ENCODE measurements at places on chromosomes 7 and 10.

DNA sequence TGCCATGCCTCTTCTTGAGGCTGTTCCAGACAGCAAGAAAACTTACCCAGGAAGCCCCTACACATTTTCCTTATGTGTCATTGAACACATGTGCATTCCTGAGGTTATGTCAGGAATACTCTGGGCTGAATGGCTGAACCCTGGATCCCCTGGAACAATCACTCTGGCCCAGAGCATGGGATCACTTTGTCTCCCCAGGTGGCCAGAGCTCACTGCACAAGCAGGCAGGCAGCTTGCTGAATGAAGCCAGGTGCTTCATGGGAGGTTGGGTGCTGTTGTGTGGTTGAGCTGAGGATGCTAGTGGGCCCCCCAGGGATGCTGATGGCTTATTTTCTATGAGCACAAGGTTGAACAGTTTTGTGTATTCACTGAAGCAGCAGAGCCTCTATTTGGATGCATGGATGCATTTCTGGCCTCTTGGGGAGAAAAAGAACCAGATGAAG lies 54.7 kb upstream of the NPTX2 start:
- no peak for DNase-seq

DNA sequence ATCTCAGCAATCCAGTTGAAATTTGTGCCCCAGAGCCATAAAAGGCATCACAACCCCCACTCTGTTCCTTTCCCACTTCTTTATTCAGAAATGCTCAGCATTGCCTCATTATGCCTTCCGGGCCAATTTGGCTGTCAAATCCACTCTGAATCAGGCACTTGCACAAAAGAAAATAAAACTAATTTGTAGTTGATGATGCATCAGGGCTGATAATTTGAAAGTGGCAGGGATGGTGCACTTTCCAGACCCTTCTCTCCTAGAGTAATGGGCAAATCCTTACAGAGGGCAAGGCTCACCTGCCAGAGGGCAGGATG lies 147.9 kb upstream of the PDE1C start:
- no peak for DNase-seq

GRCh38 chr10:46069771-46070463 lies 23.8 kb upstream of the MSMB start:
- DNase-seq, result no peak

- DNase-seq, result no peak
Measured at GRCh38 chr7:22482503-22482902, 17.5 kb downstream of the STEAP1B start.

GRCh38 chr7:38425509-38425908 lies 152.1 kb upstream of the TARP start:
- DNase-seq, result no peak

DNA sequence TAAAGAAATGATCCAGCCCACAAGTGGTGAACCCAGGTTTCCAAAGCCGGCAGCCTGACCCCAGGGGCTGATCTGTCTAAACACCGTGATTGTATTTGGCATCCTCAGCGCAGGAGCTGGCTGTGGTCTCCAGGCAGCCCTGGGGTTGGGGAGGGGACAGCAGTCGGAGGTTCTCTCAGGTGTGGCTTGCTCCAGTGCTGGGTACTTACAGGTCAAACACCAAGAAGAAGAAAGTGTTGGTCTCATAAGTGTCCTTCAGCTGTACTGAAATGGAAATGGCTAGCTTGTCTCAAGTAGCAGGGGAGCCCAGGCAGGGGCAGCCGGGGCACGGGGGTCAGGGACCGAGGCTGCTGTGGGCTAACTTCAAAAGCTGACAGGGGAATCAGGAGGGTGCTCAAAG lies 6.0 kb downstream of the PHKG1 start:
- no peak for DNase-seq
